ENCODE measurements at places on chromosomes 5 and 9.
A peak's percentile ranks its signal among the peaks of the same experiment; 100 is the strongest.

- DNase-seq: no peak
These were observed 12.6 kb downstream of the RCL1 start for GRCh38 chr9:4805191-4805918.

GRCh38 chr5:80958616-80959015 lies 1.5 kb upstream of the RASGRF2 start:
- no peak for DNase-seq

- DNase-seq: peak; percentile 67
These were observed 3.3 kb upstream of the SLC6A3 start for GRCh38 chr5:1448511-1449011.

DNA sequence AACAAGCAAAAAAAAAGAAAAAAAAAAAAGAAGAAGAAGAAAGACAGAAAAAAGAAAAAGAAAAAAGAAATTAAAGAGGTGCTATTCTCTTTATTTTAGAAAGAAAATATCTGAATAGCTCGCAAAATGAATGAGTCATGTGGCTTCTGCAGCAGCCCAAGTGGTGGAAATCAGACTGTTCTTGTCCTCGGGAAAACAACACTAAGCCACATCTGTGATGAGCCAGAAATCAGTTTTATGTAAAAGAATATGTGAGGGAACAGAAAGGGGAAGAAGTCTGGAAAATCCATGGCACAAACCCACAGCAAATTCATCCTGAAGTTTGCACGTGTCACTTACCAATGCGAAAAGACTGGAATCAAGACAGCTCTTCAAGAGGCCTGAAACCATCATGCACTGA lies 118.7 kb upstream of the GAS1 start:
- DNase-seq: no peak

GRCh38 chr5:126624534-126624933 lies 23.8 kb downstream of the PHAX start:
- no peak for DNase-seq

- no peak for DNase-seq
These were observed 46.3 kb downstream of the GGTA1 start for GRCh38 chr9:121453232-121453892.

- DNase-seq: no peak
These were observed 135.6 kb downstream of the MYO10 start for GRCh38 chr5:16800477-16800876.

DNA sequence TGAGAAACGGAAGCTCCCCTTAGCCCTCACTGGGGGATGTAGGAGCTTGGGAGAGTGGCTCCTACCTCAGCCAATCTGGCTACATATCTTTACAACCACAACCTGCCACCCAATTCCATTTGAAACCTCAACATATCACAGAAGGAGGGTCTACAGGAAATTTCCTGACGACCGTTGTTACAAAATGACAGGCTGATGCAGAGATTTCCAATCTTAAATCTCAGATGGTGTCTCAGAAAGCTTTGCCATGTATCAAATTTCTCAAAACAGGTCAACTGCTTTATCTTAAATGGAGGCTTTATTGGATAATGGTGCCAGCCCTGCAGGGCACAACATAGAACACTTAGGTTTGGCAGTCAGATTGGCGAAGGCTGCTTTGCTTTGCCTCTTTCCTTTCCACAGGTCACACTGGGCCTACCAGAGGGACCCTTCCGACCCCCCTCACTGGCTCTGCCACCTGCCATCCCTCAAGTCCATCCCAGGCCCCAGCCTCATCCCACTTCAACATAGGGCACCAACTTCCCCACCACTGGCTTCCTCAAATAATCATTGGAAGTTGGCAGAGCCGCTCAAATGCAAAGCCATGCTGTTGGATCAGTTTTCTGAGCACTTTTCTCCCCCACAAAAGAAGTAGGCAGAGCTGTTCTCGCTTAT lies 11.1 kb upstream of the SPATA31E1 start:
- no peak for DNase-seq

- DNase-seq: no peak
These were observed 168.2 kb downstream of the RNF180 start for GRCh38 chr5:64333886-64334285.

Data from activated CD8-positive, alpha-beta memory T cell treated with anti-CD3 and anti-CD28 coated beads for 24 hours (primary cell).